Cortex of kidney (tissue), 1 donor: ENCODE measurements at places on chromosomes 1 and 21.

GRCh38 chr1:14842891-14843290 is 244.4 kb downstream of the KAZN start:
- DNase-seq = no peak

- DNase-seq = no peak
Measured at GRCh38 chr1:248913933-248914332, 7.9 kb downstream of the PGBD2 start.

DNA sequence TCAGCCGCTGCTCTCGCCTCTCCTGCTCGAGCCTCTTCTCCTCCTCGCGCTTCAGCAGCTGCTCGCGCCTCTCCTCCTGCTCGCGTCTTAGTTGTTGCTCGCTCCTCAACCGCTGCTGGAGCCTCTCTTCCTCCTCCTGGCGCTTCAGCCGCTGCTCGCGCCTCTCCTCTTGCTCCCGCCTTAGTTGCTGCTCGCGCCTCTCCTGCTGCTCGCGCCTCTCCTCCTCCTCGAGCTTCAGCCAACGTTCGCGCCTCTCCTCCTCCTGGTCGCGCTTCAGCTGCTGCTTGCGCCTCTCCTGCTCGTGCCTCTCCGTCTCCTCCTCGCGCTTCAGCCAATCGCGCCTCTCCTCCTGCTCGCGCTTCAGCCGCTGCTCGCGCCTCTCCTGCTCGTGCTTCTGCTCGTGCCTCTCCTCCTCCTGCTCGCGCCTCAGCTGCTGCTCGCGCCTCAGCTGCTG is 3.7 kb downstream of the TCHH start:
- no peak for DNase-seq

GRCh38 chr1:40708750-40709099 is 17.2 kb downstream of the NFYC start:
- DNase-seq = no peak

DNA sequence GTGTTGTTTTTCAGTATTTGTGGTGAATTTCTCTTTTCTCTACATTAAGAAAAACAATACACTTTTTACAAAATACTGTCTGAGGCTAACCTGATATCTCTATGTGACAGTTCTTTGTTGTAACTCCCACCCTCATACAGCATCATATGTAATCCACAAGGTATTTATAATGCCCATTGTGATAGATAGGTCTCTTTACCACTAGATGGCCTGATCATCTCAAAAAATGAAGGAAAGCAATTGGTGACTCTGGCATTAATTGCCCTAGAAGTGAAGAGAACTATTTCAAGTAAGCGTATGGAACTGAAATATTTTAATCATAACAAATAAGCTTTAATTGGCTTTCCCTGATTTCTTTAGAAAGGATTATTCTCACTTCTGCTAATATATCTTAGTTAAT is 36.2 kb upstream of the HFM1 start:
- no peak for DNase-seq

DNA sequence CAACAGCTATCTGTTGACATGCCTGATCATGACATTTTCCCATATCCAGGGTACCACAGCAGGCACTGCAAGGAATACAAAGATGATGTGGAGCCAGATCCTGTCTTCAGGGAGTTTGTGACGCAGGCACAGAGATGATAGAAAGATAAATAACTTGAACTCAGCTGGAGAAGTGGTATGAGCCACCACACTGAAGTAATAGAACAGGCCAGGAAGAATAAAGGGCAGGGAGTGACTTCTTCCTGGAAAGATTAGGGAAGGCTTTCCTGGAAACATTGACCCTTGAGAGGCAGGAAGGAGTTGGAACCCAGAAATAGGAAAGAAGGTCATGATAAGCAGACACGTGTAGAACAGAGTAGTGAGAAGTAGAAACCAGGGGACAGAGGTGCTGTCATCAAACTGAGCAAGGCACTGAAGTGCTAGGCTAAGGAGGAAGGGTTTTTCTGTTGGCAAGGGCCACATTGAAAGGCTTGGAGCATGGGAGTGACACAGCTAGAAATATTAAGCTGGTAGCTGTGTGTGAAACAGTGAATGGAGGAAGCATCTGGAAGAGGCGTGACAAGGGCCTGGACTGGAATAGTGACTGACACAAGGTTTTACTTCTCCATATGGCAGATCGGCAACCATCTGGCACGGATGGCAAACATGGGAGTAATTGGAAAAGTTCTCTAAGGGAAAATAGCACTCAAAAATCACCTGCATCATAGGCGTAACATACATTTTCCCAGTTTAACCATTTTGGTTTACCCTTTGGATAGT is 68.4 kb downstream of the AK5 start:
- DNase-seq = no peak
